GM12878 (cell line): ENCODE measurements at places on chromosomes 11 and 22. TPM values are rescaled to one million over a fixed set of nuclear protein-coding genes. Genes with fewer than 3 reads are reported as not detected.

Gene KCNQ1
- total RNA-seq: 0.15 and 0.16 TPM in 2 replicates

Gene CHRM1
- total RNA-seq: not detected in 2 replicates

Gene TMEM41B
- total RNA-seq: 21.9 and 25.1 TPM in 2 replicates

GRCh38 chr22:30968015-30968923 is at the start of gene MORC2:
Gene MORC2 (minus strand): TSS chr22:30968774. CDS start chr22:30967889, 885 bp downstream.
- no peak for DNase-seq

DNA sequence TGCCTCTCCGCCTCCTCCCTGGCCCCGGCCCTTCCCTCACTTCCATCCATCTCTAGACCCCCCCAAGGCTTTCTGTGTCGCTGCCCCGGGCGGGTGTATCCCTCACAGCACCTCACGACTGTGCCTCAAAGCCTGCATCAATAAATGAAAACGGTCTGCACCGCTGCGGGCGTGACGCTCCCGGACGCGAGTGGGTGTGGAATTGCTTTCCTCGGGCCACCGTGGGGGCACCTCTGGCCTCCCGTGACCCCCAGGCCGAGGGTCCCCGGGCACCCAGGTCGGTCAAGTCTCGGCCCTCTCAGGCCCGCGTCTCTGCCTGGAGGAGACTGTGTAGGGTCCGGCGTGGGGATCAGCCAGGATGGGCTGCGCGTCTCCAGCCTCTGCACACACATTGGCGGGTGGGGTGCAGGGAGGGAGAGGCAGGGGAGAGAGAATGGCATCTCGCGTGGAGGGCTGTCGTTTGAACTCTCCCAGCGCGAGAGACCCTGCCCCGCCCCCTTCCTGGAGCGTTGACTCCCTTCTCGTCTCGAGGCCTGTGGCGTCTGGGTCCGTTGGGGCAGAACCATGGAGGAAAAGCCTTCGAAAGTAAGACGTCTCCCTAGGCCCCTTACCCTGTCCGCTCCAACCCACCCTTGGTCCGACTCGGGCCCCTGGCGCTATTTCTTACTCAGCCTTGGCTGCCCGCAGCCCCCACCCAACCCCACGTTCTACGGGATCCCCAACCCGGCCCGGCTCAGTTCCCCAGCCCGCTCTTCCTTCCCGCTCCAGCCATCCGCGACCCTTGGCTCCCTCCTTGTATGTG is at the start of gene CATSPERZ:
CATSPERZ (plus strand) TSS at position 512 of the 802 bp plus-strand sequence; CDS start at position 565, 53 bp downstream.
- DNase-seq: no peak

GRCh38 chr11:22677153-22677903 is 10.9 kb downstream of the GAS2 start:
- no peak for DNase-seq

DNA sequence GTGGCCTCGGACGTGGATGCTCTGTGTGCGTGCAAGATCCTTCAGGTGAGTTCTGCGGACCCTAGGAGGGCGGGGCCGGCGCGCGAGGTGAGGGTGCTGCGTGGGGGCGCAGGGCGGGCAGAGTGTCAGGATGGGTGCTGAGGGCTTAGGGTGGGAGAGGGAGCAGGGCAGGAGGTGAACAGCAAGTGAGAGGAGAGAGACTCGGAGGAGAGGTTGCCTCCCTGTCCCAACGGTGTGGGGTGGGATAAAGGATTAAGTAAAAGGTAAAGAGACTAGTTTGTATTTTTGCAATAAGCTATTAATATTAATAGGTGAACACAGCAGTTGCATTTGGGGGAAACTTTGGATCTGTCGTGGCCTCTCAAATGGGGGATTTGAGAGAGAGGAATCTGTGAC is 451 bp downstream of the CDC45 start:
- DNase-seq: no peak

DNA sequence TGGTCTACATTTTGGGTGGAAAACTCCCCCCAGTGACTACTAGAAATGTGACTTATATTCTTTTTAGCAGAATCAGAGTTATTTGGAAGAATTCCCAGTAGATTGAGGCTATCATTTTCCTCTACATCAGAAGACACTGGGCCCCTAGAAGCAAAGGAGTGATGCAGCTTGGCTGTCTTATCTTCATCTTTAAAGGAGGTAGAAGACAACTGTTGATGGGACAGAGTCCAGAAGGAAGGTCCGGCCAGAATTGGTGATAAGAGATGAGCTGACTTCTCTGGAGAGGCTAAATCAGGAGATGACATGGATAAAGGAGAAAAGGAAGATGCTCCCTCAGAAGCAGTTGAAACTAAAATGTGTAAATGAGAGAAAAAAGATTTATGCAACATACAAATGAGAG is 149.6 kb downstream of the ENTHD1 start:
- DNase-seq: no peak

DNA sequence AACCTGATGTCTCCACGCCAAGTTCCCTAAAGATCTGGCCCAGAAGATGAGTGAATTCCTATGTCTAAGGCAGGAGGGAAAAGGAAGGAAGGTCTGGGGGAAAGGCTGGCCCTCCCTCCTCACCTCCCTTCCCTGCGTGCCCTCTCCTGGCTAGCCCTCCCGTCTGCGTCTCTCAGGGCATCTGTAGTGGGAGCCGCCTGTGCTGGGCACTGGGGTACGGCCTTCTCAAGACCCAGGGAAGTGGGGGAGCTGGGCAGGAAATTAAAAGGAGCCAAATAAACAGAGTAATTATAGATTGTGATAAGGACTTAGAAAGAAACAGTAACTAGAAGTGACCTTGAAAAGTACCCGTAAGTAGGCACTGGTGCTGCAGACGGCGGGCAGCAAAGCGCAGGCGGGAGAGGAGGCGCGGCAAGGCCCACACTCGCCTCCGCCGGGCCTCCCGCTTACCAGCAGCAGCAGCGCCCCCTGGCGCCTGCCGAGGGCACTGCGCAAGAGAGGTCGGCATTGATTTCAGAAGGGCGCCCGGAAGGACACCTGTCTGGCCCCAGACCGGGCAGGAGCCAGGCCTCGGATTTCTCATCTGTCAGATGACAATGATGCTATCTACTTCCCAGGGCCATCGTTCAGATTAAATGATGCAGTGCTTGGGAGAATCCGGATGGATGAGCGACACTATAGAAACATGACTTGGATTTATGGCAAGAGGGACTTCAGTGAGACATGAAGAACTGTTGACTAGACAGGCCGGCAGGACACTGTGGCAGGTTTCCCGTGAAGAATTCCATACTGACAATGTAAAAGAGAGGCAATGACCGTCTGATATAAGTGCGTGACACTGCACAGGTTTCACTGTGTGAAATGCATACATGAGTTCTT is 7.3 kb downstream of the KCNJ1 start:
- no peak for DNase-seq
